ENCODE measurements at places on chromosomes 6 and 20.

- no peak for DNase-seq
These were observed 35.0 kb upstream of the COL21A1 start for GRCh38 chr6:56282391-56282790.

DNA sequence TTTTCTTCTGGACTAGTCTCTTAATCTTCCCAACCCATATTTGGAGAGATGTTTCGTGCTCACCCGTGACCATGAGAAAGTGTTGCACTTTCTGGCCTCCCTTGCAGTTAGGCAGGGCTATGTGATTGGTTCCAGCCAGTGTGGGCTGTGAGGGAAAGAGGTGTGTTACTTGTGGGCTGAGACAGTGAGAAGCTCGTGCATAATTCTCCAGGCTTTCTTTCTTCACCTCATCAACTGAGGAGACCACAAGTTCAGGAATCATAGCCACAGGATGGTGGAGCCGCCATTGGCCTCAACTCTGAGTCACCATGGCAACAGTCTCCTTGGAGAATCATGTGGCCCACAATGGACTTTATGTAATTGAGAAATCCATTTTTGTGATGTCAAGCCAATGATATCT, 57.5 kb upstream of the FUCA2 start:
- DNase-seq, result no peak

DNA sequence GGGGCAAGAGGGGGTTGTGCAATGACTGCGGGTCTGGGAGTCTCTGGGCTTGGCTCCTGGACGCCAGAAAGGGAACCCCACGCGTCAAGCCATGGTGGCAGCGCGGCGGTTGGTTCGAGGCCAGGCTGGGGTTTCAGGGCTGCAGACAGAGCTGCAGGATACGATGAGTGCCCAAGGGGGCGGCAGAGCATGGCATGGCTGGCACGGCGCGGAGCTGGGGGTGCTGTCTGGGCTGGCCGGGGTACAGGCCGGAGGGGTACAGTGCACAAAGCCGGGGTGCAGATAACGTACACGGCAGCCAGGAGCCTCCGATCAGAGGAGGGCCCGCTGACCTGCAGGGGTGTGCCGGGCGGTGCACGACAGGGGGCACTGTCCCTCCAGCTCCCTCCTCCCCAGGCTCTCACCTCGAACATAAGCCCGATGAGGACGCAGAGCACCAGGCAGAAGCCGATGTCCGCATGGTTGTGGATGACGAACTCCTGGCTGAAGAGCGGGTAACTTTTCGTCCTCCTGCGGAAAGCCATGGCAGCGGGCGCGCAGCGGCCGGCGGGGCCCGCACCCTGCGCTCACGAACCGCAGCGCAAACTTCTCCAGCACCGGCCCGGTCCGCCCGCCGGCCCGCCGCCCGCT, 353 bp downstream of the TRAM2 start:
- DNase-seq, result peak; percentile 67

- no peak for DNase-seq
These were observed 11.4 kb upstream of the MDFI start for GRCh38 chr6:41626917-41627316.

DNA sequence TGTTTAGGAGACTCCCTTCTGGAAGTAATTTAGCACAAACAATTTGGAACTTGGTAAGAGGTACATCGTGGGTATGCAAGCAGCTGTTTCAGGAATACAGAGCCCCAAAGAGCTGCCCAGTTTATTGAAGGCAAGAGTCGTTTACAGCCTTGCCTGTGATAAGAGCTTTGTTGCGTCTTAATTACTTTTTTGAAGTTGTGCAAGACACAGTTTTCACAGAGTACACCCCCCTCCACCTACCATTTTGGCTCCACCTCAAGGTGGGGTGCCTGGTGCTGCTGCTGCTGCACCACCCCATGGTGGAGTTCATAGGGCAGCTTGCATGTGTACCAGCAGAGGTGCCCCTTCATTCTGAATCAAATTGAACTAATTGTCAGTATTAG, 296.1 kb downstream of the ZFAND3 start:
- no peak for DNase-seq

DNA sequence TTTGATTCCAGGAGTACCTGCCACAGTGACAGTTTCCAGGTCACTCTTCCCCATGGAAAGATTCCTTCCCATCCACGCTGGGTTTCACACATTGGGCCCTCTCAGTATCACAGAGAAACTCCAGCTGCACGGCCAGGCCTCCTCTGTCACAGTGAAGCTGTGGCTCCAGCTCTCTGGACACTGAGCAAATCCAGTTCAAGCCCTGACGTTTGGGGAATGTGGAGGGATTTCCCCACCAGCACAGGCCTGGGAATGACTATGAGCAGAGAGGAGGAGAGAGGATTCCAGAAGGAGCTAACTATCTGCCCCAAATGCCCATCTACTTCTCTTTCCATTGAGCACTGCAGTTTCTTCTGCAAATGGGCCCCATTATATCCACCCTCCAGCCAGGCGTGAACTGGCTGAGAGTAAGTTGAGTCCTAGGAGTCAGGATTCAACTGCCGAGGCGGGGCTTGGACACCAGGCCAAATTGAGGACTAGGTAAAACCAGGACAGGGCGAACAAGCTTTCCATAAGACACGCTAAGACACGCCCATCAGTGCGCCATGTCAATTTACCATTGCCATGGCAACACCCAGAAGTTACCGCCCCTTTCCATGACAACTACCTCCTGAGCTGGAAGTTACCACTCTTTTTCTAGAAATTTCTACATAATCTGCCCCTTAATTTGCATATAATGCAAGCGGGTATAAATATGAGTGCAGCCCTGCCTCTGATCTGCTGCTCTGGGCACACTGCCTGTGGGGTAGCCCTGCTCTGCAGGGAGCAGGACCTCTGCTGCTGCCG, 9.2 kb upstream of the BNIP5 start:
- no peak for DNase-seq

DNA sequence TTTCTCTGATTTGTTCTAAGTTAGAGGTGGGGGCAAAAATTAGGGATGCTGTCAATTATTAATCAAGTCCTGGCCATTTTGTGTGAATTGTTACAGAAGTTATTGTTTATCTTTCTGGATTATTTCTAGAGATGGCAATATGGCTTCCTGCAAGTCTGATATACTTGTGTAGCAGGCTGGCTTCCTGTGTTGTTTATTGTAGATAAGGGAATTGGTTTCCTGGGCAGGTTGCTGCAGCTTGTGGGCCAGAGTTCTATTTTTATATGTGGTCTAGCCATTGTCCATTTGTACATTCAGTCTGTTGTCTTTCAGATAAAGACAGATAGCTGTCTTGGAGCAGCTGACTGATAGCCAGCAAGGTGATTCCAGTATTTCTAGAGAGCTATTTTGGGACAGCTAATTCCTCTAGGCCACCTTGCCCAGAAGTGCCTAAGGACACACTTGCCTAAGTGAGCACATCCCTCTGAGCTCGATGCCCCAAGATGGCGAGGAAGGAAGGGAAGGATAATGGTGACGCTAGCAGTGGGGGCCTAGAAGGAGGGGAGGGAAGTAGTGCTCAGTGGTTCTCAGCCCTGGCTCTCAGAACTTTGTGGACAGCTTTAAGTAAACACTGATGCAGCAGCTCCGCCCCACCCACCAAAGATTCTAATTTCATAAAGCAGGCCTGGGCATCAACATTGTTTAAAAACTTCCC, 25.5 kb downstream of the DDO start:
- no peak for DNase-seq

- DNase-seq, result no peak
These were observed 106.4 kb downstream of the GMPR start for GRCh38 chr6:16344756-16345155.

- DNase-seq, result no peak
These were observed at the start of gene TUBB2B for GRCh38 chr6:3227363-3228045. TUBB2B (minus strand) TSS chr6:3227653; CDS start chr6:3227543, 110 bp downstream.

DNA sequence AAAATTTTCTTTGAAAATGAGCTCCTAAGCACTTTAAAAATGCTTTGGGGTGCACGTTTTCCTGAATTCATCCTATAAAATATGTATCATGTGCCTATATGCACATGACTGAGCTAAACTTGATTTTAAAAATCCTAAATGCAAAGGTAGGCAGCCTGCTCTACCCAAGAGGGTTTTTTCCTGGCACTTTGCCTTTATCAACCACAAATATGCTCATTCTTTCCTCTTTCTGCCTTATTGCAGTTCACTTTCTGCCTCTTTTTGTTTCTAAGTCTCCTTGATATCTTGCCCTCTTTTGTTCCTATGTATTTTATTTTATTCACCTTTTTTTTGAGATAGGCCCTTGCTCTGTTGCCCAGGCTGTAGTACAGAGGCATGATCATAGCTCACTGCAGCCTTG, 229.3 kb downstream of the GRM1 start:
- no peak for DNase-seq

GRCh38 chr6:168015482-168016175, 18.2 kb downstream of the KIF25 start:
- DNase-seq, result no peak

DNA sequence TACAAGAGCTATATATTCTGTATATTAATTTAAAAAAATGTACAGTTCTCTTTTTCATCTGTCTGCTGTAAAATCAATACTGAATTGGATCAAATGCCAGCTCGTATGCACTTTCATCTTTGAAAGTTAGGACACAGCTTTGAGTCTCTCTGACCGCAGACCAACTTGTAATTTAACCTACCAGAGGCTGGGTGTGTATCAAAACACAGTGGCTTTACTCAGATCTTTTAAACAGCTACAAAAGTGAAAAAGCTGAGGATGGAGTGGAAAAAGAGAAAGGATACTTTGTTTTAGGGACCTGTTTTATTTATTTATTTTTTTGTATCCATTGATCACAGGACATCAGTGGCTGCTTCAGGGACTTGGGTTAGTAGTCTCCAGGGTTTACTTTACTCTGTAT, 44.1 kb downstream of the KIAA0408 start:
- no peak for DNase-seq

GRCh38 chr20:32600681-32601237, 15.6 kb upstream of the NOL4L start:
- DNase-seq, result no peak

- DNase-seq, result no peak
These were observed 584 bp downstream of the VPS52 start for GRCh38 chr6:33271117-33271467.

- no peak for DNase-seq
These were observed 17.4 kb upstream of the EEF1A1 start for GRCh38 chr6:73538116-73538779.

- DNase-seq, result peak; percentile 85
These were observed 33.0 kb downstream of the RREB1 start for GRCh38 chr6:7140631-7141378.

- no peak for DNase-seq
These were observed 7.0 kb downstream of the TRPC4AP start for GRCh38 chr20:35085477-35086225.

- DNase-seq, result no peak
These were observed 331.5 kb downstream of the SYNE1 start for GRCh38 chr6:152305672-152306071.

DNA sequence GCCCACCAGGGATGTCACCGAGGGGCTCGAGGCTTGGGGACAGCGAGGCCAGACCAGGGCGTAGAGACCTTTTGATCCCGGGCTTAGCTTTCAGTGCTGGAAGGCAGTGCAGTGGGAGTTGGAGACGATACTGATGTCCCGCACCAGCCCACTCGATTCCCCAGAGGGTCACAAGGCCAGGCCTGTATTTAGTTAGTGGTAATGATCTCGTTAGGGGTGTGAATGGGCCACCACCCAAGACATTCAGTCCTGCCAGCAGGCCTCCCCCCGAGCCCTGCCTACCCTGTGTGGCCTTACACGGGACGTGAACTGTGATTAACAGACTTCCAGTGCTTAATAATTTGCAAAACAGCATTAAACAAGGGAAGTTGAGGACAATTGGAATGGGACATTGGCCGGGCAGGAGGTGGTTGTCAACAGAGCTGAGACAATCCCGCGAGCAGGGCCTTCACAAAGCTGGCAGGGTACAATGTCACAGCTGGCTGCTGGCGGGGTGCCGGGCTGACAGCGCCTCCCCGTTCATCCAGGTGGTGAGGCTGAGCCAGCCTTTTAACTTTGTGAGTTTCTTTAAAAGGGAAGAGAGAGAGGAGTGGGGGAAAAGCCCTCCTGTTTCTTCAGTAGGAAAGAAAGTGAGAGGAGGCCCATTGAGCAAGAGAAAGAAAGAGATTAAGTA, 175.3 kb upstream of the RALGAPA2 start:
- no peak for DNase-seq

Measured in stimulated activated CD4-positive, alpha-beta T cell treated with anti-CD3 and anti-CD28 coated beads, Interleukin-2, amount 100 ng/mL, for 24 hours (primary cell).